DMS79 (cell line): ENCODE measurements at places on chromosomes 6 and 20.

- no peak for DNase-seq
These were observed 99.5 kb downstream of the PRDM1 start for GRCh38 chr6:106185615-106186014.

GRCh38 chr6:141641406-141641805 is 491.3 kb upstream of the GJE1 start:
- DNase-seq = no peak

GRCh38 chr20:49476016-49476355 is 6.5 kb downstream of the KCNB1 start:
- no peak for DNase-seq

DNA sequence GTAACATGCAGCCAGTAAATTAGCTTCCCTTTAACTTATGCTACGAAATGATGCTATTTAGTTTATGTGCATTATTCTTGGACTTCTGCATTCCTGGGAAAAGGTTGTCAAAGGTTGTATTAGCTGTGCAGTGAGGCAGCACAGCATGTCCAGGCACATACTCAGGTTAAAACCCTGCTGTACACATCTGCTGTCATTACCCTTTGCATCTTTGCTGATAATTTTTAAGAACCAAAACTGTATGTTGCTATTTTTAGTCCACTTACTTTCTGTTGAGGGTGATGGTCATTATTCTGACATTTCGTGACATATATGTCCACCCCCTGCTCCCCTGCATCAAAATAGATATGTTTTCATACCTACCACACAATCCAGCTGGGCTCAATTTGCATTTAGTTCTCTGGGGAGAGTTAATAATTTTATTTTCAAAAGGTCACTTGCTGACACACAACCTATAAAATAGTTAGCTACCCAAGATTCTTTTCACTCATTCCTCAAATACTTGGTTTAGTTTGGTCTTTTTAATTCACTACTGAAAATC is 142.5 kb upstream of the SPACA1 start:
- no peak for DNase-seq

DNA sequence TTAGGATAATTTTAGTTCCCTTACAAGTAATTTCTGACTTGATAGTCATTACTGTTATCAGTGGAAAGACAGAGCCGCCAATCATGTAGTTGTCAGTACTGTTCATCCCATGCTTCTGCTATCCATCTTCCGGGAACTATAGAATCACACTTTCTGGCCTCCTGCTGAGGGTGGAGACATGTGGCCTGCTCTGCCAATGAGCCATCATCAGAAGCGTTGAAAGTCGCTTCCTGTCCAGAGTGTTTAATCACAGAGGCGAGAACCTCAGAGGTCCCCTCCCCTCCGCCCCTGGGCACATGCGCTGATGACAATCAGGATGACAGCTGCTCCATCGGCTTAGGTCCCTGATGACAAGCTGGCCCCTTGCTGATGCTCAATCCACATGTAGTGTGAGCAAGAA is 3.0 kb downstream of the DDO start:
- DNase-seq = no peak

DNA sequence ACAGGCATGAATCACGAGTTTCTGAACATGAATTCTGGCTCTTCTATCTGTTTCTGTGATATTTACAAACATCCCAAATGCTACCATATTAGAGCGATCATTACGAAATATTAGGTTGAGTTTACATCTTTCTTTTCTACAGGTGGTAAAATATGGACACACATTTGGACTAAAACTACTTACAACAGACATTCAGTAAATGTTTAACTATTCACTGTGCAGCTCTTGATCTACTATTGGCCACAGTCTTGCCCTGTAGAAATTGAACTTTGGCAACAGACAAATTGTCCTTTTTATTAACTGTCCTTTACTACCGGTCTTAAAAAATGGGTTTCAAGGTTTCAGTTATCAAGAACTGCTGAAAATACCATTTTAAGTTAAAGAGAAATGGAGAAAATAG is 26.5 kb upstream of the MTRF1L start:
- no peak for DNase-seq

- no peak for DNase-seq
These were observed 1068.3 kb downstream of the HACE1 start for GRCh38 chr6:103791458-103791857.

DNA sequence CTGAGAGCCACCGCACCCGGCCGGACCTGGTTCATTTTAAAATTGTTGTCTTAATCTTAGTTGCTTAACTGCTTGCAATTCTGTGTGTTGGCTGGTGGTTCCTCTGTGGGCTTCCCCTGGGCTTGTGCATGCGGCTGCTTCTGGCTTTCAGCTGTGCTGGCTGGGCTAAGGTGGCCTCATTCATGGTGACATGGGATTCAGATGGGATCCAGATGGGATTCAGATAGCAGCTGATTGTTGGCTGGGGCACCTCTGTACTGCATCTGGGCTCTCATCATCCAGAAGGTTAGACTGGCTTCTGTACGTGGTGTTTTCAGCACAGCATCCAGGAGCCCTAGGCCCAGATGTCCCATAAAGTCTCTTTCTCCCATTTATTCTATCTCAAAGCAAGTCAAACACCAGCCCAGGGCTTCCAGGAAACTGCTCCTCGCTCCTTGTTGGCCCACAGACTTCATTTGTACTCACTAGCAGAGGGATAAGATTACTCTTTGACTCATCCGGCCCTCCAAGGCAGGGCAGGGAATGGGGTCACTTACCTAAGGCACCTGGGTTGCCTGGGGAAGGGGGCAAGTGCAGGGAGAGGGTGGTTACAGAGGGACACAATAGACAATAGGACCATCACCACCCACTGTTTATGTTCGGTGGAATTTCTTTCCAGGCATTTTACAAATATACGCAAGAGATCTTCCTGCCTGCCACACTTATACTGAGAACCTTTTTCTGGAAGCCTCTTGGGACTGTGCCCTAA is 10.2 kb upstream of the PEDS1 start:
- DNase-seq = no peak

DNA sequence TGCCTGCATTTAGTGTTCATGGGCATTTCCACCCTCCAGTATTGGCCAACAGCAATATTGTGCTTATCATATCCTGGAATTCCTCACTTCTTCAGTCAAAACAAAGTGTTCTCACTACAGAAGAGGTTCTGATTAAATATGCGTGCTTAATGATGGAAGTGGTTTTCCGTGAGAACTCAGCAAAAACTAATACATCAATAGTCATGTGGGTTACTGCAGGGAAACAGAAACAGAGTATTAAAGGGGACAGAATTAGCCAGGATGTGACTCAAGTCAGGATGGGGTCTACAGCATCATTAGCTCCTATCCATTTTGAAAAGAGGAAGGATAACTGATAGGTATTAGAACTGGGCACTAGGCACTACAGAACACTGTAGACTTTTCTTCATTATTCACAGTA is 384.6 kb downstream of the CDKAL1 start:
- DNase-seq = no peak

DNA sequence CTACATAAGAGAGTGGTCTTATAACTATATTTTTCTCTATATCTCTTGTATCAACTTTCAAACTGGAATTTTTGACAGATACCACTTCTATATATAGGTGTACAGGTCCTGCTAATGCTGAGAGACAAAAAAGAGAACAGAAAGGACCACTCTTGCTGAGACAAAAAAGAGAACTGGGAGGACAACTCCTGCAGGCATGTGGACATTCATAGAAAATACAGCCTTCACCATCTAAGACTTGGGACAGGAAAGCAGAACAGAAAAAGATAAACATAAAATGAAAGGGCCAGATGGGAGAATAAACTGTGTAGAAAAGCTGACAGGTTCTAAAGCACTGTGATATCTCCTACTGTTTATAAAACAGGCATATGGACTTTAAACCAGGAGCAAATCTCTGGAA is 541.0 kb upstream of the ADGRB3 start:
- no peak for DNase-seq

DNA sequence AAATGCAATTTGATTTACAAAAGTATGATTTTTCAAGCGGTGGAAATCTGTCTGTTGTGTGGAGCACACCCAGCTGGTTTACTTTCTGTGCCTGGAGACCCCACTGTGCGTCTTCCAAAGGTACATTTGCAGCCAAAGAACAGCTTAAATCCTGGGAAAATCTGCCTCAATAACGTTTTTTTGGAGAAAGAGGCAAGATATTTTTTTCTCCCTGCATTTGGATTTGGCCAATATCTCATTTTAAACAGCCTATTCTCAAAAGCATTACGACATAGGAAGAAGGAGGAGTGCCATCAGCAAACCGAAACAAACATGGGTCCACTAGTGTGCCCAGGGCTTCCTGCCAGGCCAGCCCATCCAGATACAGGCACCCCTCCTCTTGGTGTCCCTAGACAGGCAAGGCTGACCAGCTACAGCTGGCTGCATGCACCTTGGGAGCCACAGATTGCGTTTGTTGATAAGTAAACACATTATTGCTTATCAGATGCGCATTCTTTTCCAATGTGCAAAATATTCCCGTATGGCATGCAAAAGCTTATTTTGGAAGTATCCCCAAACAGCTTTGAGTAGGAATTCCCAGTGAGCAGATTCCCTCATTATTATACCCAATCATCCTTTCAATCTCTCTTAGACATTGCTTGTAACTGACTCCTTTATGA is 184.5 kb upstream of the MARCKS start:
- DNase-seq = peak; percentile 55

DNA sequence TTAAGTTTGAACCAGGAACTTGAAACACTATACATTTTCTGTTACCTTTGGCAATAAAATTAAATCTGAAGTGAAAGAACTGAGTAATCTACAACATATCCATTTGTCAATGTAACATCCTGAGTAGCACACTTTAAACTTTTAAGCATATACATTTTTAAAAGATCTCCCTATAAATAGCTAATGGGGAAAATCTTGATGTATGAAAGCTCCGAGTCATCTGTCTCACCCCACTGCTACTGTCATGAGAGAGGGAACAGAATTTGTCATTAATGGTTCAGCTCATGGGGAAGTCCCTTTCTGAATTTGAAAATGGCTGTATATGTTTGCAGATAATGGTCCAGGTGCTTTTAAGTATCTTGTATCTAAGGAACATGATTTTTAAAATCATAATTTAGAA is 55.2 kb upstream of the NOX3 start:
- no peak for DNase-seq

- DNase-seq = no peak
These were observed 16.7 kb upstream of the TBC1D20 start for GRCh38 chr20:478949-479429.

- no peak for DNase-seq
These were observed 16.1 kb upstream of the CDKN1A start for GRCh38 chr6:36662380-36662779.

GRCh38 chr20:61900011-61900944 is 165.4 kb downstream of the TAF4 start:
- no peak for DNase-seq

- DNase-seq = no peak
These were observed 82.4 kb upstream of the TCF21 start for GRCh38 chr6:133806382-133807140.

DNA sequence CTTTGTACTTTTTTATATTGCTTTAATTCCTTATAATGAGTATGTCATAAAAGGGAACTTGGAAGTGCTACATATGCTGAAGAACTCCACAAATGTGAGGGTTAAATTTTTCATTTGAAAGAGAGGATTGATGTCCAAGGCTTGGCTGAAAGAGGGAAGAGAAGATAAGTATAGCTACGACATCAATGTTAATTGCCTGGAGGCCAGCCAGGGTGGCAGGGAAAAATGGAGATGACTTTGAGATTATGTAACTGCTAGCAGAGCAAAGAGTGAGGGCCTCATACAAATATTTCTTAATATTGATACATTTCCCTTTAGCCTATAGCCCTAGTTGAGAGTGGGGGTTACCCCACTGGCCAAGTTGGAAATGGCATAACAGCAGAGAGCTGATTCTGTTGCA is 24.8 kb upstream of the RIMS4 start:
- no peak for DNase-seq

- DNase-seq = no peak
These were observed 10.3 kb upstream of the CTAGE9 start for GRCh38 chr6:131721161-131721560.

- DNase-seq = no peak
These were observed 1211.1 kb upstream of the GJE1 start for GRCh38 chr6:140921366-140922226.

DNA sequence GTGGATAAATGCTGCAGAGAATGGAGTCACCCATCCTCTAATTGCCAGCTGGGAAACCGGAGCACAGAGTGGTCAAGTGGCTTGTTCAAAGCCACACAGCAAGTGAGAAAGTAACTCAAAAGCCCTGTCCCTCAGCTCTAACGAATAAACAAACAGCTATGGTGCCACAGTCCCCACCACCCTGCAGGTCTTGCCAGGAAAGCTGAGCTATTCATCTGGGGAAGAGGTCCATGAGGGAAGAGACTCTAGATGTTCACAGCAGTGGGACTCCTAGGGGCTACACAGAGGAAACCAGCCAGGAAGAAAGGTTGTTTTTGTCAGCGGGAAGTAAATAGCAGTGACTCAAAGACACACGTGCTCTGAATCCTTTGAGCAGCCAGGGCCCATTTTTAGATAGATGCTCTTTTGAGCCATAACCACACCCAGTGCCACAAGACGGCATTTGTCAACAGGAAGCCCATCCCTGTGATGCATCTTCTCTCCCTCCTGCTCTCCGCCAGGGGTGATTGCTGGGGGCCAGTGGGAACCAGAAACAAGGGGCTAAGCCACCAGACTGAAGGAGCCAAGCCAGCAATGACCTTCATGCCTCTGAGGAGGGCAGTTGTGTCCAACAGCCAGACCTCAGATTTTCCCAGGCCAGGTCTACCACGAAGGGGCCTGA is 32.4 kb upstream of the TCP11 start:
- no peak for DNase-seq

GRCh38 chr20:45487231-45487635 is 17.7 kb downstream of the WFDC2 start:
- DNase-seq = no peak

DNA sequence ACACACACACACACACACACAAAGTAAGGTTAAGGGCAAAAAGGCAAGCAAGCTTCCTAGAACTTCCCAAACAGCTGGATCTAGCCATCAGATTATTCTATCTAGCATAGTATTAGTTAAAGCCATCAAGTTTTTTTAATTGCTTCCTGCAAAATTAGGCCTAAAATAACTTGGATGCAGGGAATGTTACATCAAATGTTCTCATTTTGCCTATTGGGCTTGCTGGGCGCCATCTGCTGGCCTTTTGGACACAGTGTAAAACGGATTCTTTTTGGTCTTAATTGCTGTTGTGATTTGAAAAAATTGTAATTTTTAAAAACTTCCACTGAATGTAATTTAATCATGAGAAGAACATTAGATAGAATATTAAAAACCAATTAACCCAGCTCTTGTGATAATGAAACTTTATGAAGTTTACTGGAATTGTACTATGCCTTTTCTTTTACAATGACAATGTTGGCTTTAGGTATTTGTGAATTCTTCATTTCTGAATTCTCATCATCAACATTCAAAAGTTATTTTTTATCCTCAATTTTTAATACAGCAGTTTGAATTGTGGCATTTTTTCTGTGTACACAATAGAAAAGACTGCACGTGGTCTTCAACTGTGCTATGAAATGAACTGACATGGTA is 6.8 kb downstream of the MKKS start:
- no peak for DNase-seq

- DNase-seq = no peak
These were observed 276.7 kb downstream of the SOX4 start for GRCh38 chr6:21870076-21870730.
